HCT116 (cell line): ENCODE measurements at places on chromosomes 5 and 9. TPM values are rescaled to one million over a fixed set of nuclear protein-coding genes. Genes with fewer than 3 reads are reported as not detected.

DNA sequence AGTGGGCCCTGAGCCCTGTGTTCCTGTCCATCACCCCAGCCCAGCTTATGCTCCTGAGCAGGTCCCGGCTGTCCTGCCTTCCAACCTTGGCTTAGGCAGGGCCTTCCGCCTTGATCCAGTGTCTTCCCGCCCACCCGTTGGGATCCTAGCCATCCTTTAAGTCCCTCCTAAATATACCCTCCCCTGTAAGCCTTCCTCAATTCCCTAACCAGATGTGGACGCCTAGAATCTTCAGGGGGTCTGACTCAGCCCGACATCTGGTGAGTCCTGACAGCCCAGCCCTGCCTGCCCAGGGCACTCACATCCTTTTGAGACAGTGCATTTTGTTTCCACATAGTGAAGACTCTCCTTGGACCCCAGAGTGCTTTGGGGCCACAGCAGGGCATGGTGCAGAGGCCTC, 23.7 kb downstream of the SLC6A7 start:
- H3K4me1 ChIP-seq: no peaks in the 10 kb centered on the region
- H3K36me3 ChIP-seq: no peaks in the 10 kb centered on the region
- no peaks in the 10 kb centered on the region for H3K27me3 ChIP-seq
- H3K27ac ChIP-seq: no peak overlapping the region
- H3K4me3 ChIP-seq: no peak overlapping the region

DNA sequence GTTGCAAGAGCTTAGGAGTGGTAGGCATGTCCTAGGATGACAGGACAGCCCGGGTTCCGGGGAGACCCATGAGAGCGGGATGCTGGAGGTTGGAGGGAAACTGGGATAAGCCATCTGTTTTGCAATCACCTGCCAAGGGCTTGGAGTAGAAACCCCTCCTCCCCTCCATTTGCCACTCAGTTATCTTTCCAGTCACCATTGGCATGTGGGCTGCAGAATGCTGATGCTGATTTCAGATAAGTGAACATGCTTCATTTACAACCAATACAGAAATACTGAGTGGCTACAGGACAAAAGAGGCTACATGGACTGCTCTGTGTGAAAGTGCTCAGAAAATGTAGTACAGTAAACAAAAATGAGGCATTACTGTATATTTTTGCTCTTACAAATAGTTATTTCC, 93.4 kb upstream of the KIF2A start:
- no peak overlapping the region for H3K27ac ChIP-seq
- no peaks in the 10 kb centered on the region for H3K36me3 ChIP-seq
- DNase-seq: no peak
- H3K4me3 ChIP-seq: no peak overlapping the region
- peaks cover 4% of the 10 kb centered on the region; the same call in 1 of the 2 replicates for H3K4me1 ChIP-seq

DNA sequence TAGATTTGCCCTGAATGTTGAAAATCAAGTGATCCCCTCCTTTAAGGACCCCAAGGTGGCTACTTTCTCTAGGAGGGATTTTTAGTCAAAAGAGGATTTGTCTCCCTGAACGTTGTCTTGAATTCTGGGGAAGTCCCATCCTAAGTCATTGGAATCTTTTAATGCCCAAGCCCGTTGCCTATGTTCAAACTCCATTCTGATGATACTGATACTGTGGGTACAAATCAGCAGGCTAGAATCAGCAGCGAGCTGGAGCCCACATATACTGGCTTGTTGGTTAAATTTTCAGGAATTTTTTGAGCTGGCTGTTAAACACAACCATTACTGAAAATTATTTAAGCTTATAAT, 22.4 kb upstream of the TNFSF15 start:
- no peak overlapping the region for H3K27ac ChIP-seq
- no peaks in the 10 kb centered on the region for H3K4me1 ChIP-seq
- DNase-seq: no peak

Gene PLAC8L1
- total RNA-seq: 2.6 TPM

- no peak for DNase-seq
- H3K27me3 ChIP-seq: no peaks in the 10 kb centered on the region
- no peaks in the 10 kb centered on the region for H3K4me1 ChIP-seq
- H3K4me3 ChIP-seq: no peak overlapping the region
- H3K27ac ChIP-seq: no peak overlapping the region
Measured at GRCh38 chr9:84216151-84216550, 124.4 kb downstream of the SLC28A3 start.

- H3K27ac ChIP-seq: no peak overlapping the region
- no peaks in the 10 kb centered on the region for H3K4me1 ChIP-seq
- no peaks in the 10 kb centered on the region for H3K36me3 ChIP-seq
- no peak for DNase-seq
- H3K27me3 ChIP-seq: no peaks in the 10 kb centered on the region
Measured at GRCh38 chr9:6426117-6426516, 13.1 kb downstream of the UHRF2 start.

- no peaks in the 10 kb centered on the region for H3K4me1 ChIP-seq
- H3K27me3 ChIP-seq: no peaks in the 10 kb centered on the region
Measured at GRCh38 chr9:2359891-2360471, 261.6 kb upstream of the VLDLR start.

GRCh38 chr5:139597134-139597533, 36.0 kb downstream of the UBE2D2 start:
- peaks cover 42% of the 10 kb centered on the region for H3K4me1 ChIP-seq
- no peak overlapping the region for H3K4me3 ChIP-seq
- peaks cover 11% of the 10 kb centered on the region for H3K36me3 ChIP-seq
- no peak for DNase-seq
- H3K27ac ChIP-seq: no peak overlapping the region

- H3K4me3 ChIP-seq: no peak overlapping the region
- H3K27ac ChIP-seq: no peak overlapping the region
- no peaks in the 10 kb centered on the region for H3K4me1 ChIP-seq
- DNase-seq: no peak
- H3K36me3 ChIP-seq: no peaks in the 10 kb centered on the region
- no peaks in the 10 kb centered on the region for H3K27me3 ChIP-seq
Measured at GRCh38 chr5:23727271-23727670, 219.9 kb downstream of the PRDM9 start.

DNA sequence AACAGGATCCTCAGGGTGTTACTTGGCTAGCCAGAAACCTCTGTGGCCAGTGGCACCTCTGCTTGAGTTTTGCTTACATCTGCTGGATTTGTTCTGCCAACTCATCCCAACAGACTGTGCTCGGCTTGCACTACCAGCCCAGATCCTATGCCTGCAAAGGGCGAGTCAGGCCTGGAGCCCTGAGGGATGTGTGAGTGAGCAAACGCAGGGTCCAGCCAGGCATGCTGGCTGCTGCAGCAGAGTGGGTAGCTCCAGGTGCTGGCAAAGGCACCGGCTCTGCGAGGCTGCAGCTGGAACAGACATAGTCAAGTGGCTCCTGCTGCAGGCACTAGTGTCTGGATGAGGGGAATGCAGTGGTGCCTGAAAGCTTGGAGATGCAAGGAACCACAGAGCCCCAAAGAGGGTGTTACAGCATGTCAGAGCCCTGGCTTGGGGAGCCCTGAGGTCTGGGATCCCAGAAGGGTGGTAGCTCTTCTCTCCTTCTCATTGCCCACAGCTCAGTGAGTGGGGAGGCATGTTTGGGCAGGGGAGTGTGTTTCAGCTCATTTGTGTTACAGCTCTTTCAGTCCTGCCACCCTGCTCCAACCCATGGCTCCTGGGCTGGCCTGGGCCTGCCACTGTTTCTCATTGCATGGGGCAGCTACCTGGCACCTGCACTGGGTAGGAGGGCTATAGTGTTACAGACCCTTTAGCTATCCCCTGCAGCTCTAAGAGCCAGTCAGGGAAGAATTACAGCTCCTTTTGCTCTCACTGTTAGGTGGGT, 332.6 kb downstream of the TAF11L14 start:
- no peaks in the 10 kb centered on the region for H3K27me3 ChIP-seq
- H3K36me3 ChIP-seq: no peaks in the 10 kb centered on the region
- no peaks in the 10 kb centered on the region for H3K4me1 ChIP-seq
- H3K27ac ChIP-seq: no peak overlapping the region
- H3K4me3 ChIP-seq: no peak overlapping the region

GRCh38 chr5:102855681-102856388, 100.7 kb downstream of the PAM start:
- H3K36me3 ChIP-seq: no peaks in the 10 kb centered on the region
- H3K27me3 ChIP-seq: no peaks in the 10 kb centered on the region
- no peak for DNase-seq
- peak overlapping the region; percentile 8; the same call in 1 of the 2 replicates for H3K4me3 ChIP-seq
- peaks cover 63% of the 10 kb centered on the region for H3K4me1 ChIP-seq
- H3K27ac ChIP-seq: peak overlapping the region; percentile 72

GRCh38 chr9:89743216-89743572, 138.4 kb downstream of the GADD45G start:
- H3K27ac ChIP-seq: no peak overlapping the region
- no peaks in the 10 kb centered on the region for H3K36me3 ChIP-seq
- peaks cover 15% of the 10 kb centered on the region; the same call in 1 of the 2 replicates for H3K27me3 ChIP-seq
- H3K4me3 ChIP-seq: no peak overlapping the region
- no peak for DNase-seq

DNA sequence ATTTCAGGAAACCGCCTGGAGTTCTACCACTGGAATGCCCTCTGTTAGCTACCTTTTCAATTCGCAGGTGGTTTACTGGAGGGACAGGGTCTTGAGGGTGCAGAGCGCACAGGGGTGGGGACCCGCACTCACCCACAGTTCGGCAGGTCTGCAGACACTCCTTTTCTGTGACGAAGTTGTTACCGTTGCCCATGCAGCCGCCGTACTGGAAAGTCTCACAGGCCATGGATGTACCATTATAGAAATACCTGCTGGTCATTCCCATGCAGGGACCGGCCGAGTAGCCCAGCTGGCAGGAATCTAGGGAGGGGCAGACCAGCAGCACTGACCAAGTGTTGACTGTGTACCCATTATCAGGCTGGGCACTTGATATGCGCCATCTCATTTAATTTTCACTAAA, 16.8 kb downstream of the AMBP start:
- H3K4me3 ChIP-seq: no peak overlapping the region
- no peak overlapping the region for H3K27ac ChIP-seq
- DNase-seq: no peak
- H3K4me1 ChIP-seq: no peaks in the 10 kb centered on the region
- H3K27me3 ChIP-seq: 0 out of 2 replicates have a peak, but pooled peaks cover 6% of the 10 kb centered on the region

Gene CERCAM
- 27.0 TPM for total RNA-seq

GRCh38 chr9:83988411-83988810, 7.8 kb downstream of the RMI1 start:
- H3K4me3 ChIP-seq: no peak overlapping the region
- no peak overlapping the region for H3K27ac ChIP-seq
- H3K4me1 ChIP-seq: peaks cover 28% of the 10 kb centered on the region
- no peaks in the 10 kb centered on the region for H3K27me3 ChIP-seq

GRCh38 chr5:82719368-82719767, 357.8 kb downstream of the TMEM167A start:
- H3K4me1 ChIP-seq: peaks cover 3% of the 10 kb centered on the region; the same call in 1 of the 2 replicates
- no peaks in the 10 kb centered on the region for H3K27me3 ChIP-seq

DNA sequence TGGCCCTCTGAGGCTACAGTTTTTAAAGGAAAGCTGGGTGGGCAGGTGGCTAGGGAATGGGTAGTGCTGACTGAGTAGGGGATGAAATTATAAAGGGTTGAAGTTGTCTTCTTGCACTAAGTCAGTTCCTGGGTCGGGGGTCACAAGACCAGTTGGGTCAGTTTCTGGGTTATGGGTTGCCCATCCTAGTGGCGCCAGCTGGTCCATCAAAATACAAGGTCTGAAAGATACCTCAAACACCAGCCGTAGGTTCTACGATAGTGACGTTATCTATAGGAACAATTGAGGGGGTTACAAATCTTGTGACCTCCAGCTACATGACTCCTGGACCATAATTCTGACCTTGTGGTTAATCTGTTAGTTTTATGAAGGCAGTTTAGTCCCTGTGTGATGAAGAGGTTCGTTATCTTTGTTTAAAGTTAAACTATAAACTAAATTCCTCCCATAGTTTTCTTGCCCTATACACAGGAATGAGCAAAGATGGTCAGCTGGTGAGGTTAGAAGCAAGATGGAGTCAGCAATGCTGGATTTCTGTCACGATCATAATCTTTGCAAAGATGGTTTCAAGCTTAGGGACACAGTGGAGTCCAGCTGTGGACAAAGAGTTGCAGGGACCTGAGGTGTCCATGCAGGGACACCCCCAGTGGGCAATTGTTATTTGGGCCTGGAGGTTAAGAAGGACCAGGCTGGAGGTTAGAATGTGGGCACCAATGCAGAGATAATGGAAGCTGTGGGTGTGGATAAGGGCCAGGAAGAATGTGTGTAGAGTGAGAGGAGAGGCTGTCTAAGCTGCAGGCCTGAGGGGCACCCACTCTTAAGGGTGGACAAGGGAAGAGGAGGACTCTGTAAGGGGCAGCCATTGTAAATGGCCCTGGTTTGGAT, 14.0 kb upstream of the CREBRF start:
- H3K27ac ChIP-seq: no peak overlapping the region
- no peak for DNase-seq
- H3K36me3 ChIP-seq: no peaks in the 10 kb centered on the region
- no peaks in the 10 kb centered on the region for H3K27me3 ChIP-seq
- H3K4me1 ChIP-seq: no peaks in the 10 kb centered on the region
- H3K4me3 ChIP-seq: no peak overlapping the region

GRCh38 chr5:155833287-155833686, 493.7 kb upstream of the SGCD start:
- no peaks in the 10 kb centered on the region for H3K4me1 ChIP-seq
- H3K36me3 ChIP-seq: no peaks in the 10 kb centered on the region
- DNase-seq: no peak
- H3K27me3 ChIP-seq: no peaks in the 10 kb centered on the region
- no peak overlapping the region for H3K4me3 ChIP-seq

- no peaks in the 10 kb centered on the region for H3K36me3 ChIP-seq
- H3K4me3 ChIP-seq: no peak overlapping the region
- H3K27ac ChIP-seq: no peak overlapping the region
- no peak for DNase-seq
- no peaks in the 10 kb centered on the region for H3K4me1 ChIP-seq
Measured at GRCh38 chr9:133009906-133010582, 20.8 kb upstream of the GTF3C5 start.

GRCh38 chr9:130931508-130932254, 7.4 kb downstream of the FIBCD1 start:
- DNase-seq: no peak
- no peaks in the 10 kb centered on the region for H3K36me3 ChIP-seq
- peaks cover 52% of the 10 kb centered on the region for H3K4me1 ChIP-seq
- H3K27me3 ChIP-seq: no peaks in the 10 kb centered on the region
- no peak overlapping the region for H3K27ac ChIP-seq

DNA sequence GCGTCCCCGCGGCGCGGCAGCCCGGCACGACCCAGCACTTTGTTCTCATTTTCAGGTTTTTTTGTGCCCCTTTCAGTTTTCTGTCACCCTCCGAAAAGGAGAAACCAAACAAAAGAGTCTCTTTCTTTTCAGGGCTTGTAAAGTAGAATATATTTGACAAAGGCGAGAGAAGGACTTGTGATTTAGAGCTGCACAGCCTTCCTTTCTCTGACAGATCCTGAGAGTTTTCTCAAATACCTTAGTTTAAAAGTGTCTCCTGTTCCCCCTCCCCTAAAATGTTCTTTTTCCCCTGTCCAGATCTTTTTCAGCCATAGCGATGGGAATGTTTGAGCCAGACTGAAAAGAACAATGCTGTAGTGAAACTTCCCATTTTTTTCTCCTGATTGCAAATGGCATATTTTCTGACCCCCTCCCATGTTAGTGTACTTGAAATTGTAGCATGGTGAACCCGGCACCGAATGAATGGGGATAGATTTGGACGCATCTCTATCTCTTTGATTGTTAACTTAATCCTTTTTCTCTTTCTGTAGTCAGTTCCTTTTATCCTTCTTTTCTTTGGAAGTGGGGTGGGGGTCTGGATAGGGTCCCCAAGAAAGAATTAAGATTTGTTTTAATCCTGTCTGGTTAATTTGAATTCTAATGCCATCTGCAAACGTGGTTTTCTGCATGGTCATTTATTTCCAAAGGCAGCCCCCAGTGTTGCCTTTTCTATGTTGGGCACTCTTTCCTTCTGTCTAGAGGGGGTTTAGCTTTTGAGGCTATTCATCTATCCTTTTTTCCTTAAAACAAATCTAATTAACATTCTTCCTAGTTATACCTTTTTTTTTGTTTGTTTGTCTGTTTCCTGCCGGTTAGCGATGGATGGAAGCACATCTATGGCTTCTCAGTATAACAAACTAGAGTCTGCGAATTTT, 2.2 kb downstream of the ZSWIM6 start:
- H3K27ac ChIP-seq: no peak overlapping the region
- H3K36me3 ChIP-seq: no peaks in the 10 kb centered on the region
- no peaks in the 10 kb centered on the region for H3K27me3 ChIP-seq
